ENCODE measurements at places on chromosomes 6 and 20.

DNA sequence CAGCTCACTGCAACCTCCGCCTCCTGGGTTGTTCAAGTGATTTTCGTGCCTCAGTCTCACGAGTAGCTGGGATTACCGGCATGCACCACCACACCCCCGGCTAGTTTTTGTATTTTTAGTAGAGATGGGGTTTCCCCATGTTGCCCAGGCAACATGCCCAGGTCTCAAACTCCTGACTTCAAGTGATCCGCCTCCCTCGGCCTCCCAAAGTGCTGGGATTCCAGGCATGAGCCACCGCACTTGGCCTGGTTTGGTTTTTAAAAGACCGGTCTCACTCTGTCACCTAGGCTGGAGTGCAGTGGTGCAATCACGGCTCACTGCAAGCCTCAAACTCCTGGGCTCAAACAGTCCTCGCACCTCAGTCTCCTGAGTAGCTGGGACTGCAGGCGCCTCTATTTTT, 40.1 kb downstream of the VSTM2L start:
- no peak for DNase-seq

DNA sequence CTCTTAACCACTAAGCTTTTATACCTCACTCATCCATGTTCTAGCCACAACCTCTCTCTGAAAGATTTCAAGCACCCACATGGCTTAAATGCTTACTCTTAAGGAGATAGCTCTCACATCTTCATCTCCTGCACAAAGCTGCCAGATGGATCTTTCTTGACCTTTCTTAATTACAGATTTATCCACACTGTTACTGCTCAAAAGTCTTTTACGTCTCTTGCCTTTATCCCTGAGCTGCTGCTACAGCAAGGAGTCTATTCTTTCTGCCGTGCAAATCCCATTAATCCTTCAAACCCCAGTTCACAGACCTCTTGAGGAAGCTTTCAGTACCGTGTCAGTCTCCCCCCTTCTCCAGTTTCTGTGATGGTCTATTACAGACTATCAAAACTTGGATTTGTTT, 54.6 kb downstream of the B4GALT5 start:
- DNase-seq = no peak

DNA sequence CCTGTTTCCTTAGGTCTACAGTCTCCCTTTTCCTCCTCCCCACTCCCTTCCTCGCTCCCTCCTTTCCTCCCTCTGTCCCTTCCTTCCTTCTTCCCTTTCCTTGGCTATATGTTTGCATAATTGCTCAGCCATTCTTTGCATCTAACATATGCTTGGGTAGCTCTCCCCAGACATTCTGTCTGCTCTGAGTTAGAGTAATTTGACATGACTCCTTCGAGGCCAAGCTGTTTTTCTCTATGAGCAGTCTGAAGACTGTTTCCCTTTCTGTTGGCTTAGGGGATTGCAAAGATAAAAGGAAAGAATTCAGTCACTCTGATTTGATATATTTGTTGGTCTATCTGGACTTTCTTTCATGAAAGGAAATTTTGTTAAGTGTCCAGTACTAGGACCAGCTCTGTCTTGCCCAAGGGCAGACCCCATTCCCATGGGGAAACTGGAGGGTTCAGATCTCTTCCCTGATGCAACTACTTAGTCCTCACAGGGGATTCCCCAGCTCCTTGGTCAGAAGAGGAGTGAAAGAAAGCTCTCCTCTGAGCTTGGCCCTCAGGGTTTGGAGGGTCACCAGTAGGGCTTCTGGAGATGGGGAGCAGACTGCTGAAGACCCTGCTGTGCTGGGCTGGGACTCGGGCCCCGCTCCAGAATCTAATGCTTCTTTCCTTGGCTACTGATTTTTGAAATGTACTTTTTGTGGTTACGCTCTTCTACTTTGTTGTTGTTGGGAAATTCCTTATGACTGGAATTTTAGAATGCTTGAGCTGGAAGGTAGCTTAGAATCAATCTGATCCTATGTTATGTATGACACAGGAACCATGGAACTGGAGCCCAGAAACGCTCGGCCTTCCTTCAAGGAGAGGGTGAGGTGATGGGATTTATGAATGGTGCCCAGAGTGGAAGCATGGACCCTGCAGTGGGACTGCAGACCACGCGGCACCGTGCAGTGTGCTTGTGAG, 63.7 kb upstream of the SLC22A23 start:
- no peak for DNase-seq

DNA sequence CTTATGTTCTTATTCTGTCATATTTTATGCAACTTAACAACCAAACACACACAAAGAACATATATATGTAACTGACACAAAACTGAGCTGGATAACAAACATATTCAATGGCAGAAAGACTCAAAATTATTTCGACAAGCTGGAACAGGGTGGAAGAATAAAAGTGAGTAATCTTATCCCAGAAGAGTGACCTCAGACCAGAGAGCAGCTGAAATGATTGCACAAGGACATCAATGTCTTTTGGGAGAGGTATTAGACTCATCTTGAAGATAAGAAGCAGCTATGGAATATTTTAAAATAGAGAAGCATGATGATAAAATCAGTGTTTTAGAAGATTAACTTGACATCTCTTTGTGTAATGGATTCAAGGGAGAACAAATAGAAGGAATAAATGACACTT, 191.6 kb upstream of the PRDM1 start:
- no peak for DNase-seq

GRCh38 chr6:4382362-4382853, 247.0 kb upstream of the ECI2 start:
- DNase-seq = no peak

GRCh38 chr20:24785141-24786110, 163.6 kb upstream of the CST7 start:
- DNase-seq = no peak

- DNase-seq = no peak
Observed at GRCh38 chr6:151310279-151310678, 70.5 kb downstream of the AKAP12 start.

GRCh38 chr6:43702171-43702533, 14.6 kb upstream of the MRPS18A start:
- DNase-seq = no peak

GRCh38 chr20:16917636-16918035, 169.5 kb downstream of the OTOR start:
- DNase-seq = no peak

GRCh38 chr6:105443941-105444340, 41.1 kb upstream of the PREP start:
- DNase-seq = no peak

DNA sequence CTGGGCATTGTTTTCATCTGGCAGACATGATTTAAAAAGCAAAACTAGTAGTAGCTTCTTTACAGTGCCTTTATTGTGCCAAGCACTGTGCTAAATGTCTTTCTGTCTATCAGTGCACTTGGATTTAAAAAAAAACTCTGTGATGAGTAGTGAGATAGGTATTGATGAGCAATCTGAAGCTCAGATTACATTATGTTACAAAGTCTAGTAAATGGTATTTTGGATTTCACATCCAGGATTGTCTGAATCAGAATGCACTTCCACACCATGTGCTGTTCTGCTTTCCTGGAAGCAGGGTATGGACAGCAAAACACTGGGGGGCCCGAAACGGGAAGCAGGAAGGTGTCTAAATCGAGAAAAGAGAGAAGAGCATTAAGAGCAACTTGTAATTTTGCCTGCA, 103.4 kb upstream of the CCN2 start:
- no peak for DNase-seq

- no peak for DNase-seq
Observed at GRCh38 chr6:169917153-169917552, 165.7 kb downstream of the ERMARD start.

DNA sequence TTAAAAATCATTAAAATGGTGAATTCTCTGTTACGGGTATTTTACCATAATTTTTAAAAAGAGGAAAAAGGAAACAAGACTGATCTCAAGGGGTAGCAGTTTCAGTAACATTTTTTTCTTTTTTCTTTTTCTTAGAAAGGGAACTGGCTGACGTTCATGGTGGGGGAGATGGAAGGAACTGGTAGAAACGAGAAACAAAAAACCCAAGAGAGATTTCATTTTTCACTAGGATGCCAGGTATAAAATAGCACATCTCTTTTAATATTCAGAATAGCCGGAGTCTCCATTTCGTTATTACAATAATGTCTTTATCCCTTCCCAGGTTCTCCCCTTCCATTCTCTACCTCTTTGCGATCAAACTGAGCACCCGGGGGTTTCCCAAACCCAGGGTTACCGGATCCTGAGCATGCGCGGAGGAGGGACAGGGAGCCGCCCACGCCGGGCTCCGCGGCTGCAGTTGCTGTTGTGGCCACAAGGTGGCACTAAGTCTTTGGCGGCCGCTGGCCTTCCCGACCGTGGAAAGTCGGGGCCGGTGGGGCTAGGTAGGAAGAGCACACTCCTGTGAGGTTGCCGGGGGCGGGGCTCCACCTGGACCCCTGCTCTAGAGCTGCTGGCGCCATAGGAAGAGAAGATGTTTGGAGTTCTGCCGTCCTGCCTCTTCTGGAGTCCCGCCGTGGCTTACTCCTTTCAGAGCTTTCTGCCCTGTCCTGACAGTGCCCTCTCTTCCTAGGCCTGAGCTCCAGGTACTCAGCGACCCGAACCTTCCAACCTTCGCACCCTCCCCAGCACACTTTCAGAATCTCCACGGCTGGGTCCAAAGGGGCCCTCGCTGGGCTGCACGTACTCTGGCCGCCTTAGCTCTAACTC, 146.8 kb downstream of the SH3BGRL2 start:
- DNase-seq = peak; percentile 87

- DNase-seq = no peak
Observed at GRCh38 chr20:7392542-7393206, 547.6 kb downstream of the HAO1 start.

DNA sequence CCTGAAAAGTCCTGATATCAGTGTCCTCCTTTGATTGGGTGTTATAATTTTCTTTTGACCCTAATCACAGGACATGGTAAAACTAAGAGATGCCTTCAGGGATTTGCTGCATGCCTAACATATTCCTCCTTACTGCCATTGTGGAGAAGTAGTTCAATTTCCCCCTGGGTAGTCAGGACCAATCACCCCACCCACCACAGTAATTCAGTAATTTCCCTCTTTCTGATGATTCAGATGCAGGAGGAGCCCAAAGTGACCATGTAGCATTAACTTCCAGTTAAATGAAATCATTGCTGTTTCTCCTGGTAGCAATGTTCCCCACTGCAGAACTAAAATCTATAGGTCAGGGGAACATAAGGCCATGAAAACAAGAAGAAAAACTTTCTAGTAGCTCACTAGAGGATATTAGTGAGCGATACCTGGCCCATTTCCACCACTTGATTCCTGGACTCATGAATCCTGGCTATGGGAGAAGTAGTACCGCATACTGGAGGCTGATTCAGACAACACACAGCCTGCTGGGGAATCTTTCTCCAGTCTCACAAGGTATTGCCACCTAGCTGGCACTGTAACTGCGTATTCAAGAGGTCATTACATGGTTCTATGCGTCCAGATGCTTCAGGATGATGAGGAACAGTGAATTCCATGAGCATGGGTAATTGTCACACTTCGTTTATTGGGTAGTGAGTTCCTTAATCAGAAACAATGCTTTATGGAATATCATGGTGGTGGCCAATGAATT, 561.2 kb downstream of the HAO1 start:
- no peak for DNase-seq

GRCh38 chr6:109450801-109451200, 4.8 kb downstream of the MICAL1 start:
- no peak for DNase-seq

DNA sequence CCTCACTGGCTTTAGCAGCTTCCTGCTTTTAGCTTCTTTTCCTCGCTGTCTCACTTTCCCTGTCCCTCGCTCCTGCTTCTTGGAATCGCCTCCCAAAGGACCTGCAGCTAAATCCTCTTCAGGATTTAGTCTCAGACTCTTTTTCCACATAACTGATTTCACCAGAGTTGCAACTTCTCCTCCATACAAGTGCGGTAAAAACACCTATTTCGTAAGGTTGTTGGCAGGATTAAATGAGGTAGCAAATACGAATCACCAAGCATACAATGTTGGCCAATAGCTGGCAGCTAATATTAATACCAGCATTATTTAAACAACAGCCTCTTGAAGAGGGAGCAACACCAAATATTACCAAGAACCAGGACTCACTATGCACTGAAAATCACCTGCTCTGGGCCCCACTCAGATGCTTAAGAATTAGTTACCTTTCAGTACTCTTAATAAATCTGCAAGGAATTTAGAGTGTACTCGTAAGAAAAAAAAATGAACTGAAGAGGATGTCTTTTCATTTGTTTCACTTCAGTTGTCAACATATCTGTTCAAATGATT, 123.0 kb downstream of the DTNBP1 start:
- no peak for DNase-seq

- DNase-seq = no peak
Observed at GRCh38 chr6:29255530-29255929, 46.0 kb upstream of the OR14J1 start.

DNA sequence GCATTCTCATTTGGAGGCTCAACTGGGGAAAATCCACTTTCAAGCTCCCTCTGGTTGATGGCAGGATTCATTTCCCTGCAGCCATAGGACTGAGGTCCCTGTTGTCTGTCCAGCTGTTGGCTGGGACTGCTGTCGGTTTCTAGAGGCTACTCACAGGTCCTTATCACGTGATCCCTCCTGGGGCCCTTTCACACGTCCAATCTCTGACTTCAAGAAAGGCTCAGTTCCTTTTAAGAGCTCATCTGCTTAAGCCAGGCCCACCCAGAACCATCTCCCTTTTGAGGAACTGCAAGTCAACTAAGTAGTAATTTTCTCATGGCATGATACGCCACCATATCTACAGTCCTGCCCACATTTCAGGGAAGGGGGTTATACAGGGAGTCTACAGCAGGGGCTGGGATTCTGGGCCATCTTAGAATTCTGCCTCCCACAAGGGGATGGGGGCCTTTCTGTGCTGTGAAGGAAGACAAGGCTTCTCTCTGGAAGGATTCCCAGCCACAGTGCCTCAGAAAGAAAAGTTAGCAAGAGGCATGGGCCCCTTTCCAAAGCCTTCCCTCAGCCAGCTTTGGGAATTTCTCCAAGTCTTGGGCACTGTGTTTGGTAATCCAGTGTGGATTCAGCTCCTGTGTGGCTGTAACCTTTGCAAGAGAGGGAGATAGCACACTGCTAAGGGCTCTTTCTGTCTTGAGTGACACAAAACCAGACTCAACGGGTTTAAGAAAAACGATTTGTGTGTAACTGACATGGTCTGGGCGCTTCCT, 66.4 kb downstream of the CTCFL start:
- no peak for DNase-seq

GRCh38 chr6:14765106-14765505, 480.8 kb upstream of the JARID2 start:
- DNase-seq = no peak

DNA sequence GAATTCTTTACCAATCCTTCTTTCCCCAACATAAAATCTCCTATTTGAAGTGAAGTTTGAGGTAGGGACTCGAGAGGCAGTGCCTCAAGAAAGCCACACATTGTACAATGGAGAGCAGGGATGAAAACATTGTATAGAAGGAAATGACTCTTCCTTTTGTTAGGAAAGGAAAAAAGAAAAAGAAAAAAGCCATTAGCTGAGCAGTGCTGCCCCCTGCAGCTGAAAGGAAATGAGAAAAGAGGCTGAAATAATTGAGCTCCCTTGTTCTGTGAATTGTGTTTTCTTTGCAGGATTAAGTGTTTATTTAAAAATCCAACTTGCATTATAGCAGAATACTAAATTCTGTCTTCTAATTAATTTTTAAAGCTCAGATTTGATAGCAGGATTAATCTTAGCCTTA, 162.9 kb upstream of the SASH1 start:
- no peak for DNase-seq

Measured in stimulated activated naive CD8-positive, alpha-beta T cell treated with anti-CD3 and anti-CD28 coated beads, Interleukin-15, amount 100 ng/mL, for 72 hours (primary cell).